ENCODE measurements at places on chromosomes 13 and 19.
A peak's percentile ranks its signal among the peaks of the same experiment; 100 is the strongest.

DNA sequence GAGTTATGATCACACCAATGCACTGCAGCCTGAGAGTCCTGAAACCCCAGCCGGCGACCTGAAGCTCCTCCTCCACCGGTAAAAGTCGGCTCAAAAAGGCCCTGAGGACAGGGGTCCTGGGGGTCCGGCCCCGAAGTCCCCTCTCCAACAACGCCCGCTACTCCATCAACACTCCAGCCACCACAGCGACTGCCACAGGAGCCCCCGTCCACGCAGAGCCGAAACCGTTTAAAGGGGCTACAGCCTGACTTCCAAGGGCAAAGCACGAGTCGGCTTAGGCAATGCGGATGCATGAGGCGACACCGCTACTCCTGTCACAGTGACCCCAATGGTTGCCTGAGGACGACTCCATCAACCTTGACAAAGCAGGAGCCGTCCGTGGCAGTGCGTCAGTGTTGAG lies 22.9 kb upstream of the ZNF420 start:
- DNase-seq = no peak

DNA sequence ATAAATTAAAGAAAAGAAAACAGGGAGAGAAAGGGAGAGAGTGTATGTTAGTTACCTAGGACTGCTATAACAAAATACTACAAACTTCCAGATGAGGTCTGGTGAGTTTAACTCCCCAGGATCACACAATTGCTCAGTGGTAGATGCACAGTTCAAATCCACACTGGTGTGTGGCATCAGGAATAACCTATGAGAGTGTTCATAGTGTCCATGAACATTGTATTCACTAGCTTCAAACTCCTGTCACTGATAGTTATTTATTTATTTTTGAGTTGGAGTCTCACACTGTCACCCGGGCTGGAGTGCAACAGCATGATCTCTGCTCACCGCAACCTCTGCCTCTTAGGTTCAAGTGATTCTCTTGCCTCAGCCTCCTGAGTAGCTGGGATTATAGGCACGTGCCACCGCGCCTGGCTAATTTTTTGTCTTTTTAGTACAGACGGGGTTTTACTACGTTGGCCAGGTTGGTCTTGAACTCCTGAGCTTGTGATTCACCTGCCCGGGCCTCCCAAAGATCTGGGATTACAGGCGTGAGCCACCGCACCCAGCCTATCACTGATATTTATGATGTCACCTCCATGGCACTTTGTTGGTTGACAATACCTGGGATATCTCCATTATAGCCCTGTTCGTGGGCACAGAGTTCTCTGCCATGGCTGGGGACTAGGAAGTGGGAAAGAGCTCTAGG lies at the start of gene NFILZ:
TSS of gene NFILZ (plus strand) at position 638 of the 688 bp plus-strand sequence. CDS start 46,133 bp downstream, outside the sequence.
- no peak for DNase-seq

DNA sequence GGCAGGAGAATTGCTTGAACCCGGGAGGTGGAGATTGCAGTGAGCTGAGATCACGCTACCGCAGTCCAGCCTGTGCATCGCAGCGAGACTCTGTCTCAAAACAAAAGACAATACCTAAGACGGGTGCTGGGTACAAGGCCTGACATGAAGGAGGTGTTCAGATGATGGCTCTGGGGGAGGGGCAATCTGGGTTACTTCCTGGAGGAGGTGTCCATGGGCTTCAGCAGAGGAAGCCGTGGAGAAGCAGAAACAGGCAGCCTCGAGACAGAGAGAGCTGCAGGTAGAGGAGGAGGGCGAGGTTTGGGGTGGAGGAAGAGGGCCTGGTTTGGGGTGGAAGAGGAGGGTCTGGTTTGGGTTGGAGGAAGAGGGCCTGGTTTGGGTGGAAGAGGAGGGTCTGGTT lies 3.6 kb downstream of the MISP start:
- no peak for DNase-seq

DNA sequence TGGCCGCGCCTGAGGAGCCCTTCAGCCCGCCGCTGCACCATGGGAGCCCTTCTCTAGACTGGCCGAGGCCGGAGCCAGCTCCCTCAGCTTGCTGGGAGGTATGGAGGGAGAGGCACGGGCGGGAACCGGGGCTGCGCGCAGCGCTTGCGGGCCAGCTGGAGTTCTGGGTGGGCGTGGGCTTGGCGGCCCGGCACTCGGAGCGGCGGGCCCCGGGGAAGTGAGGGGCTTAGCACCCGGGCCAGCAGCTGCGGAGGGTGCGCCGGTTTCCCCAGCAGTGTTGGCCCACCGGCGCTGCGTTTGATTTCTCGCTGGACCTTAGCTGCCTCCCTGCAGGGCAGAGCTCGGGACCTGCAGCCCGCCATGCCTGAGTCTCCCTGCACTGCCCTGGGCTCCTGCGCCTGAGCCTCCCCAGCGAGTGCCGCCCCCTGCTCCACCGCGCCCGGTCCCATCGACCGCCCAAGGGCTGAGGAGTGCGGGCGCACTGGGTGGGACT lies 1890.0 kb upstream of the PCDH20 start:
- DNase-seq = no peak

- DNase-seq = no peak
Observed at GRCh38 chr13:30022256-30022655, 171.8 kb upstream of the UBL3 start.

DNA sequence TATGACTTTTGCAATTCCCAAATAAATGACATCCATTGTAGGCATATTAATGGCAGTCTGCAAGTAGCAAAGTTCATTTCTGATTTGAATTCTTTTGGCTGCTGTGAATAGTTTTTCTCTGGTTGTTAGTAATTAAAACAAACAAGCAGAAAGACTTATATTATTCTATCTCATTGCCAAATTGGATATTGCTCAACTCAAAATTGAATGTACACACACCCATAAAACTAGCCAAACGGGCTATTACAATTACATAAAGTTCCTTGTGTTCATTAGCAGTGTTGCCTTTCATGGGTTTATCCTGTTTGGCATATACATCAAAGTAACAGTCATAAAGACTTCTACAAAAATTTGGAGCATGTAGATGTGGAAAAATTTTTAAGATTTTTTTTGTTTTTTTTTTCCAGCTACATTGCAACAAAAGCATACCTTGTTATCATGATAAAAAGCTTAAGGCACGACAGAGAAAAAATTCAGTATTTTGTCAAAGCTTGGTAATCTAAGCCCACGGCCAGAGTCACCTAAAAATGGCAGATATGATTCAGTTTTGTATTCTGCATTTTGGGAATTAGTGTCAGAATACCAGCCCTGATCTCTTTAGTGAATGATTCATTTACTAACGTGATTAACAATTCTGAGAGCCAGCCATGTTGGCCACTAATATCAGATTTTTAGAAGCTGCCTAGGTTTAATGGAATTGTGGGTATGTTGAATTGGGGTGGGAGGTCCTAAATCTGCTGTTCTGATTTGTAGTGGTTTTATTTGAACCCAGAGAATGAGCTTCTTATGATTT lies 108.4 kb downstream of the KLF5 start:
- no peak for DNase-seq

GRCh38 chr13:41457589-41458186 lies 338 bp downstream of the RGCC start:
- no peak for DNase-seq

- no peak for DNase-seq
Observed at GRCh38 chr13:73367886-73368285, 309.1 kb downstream of the KLF5 start.

GRCh38 chr13:100542826-100543156 lies 45.8 kb downstream of the GGACT start:
- no peak for DNase-seq

DNA sequence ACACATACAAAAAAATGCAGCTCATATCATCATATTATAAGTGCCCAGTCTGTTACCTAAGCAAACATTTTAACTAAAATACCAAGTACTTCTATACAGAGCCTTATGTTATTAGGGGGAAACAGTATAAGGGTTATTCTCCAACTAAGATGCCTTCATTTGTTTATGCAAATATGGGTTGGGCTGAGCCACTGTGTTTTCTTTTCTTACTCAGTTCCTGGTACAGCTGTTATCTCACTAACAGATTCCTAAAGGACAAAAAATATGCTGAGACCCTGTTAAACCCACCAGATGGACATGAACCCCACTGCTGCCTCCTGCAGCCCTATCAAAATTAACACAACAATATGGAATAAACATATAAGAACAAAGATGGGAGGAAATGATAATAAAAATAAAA lies 34.5 kb upstream of the SMAD9 start:
- DNase-seq = no peak

DNA sequence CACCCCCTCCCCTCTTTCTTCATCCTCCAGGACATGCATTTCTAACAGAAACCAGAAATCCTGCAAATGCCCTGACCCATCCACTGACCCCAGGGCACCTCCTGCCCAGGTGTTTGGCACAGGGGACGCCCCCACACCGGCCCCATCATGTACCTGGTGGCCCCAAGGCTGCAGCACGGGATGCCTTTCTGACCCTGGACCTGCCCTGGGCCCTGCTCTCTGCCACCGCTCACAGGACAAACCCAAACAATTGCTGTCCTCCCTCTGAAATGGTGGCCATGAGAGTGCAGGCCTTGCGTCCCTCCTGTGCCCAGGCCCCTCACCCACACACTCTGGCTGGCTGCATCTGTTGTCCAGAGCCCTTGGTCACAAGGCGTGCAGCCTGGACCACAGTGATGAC lies 12.1 kb downstream of the SCGB2B2 start:
- DNase-seq = no peak

DNA sequence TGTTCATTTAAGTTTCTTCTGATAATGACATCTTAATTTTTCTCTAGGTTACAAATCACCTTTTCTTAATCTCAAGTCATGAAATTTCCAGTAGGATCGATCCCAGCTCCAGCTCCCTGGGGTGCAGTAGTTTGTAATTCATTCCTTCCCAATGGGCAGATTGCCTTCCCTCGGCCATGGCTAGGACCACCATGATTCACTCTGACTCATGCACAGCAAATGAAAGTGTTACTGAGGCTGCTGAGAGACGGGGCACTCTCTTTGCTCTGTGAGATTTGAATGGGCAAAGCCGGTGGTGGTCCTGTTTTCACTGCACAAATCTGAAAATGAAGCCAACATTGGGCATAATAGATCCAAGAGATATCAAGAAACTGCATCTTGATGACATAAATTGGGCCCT lies 202.8 kb upstream of the IRS2 start:
- no peak for DNase-seq

DNA sequence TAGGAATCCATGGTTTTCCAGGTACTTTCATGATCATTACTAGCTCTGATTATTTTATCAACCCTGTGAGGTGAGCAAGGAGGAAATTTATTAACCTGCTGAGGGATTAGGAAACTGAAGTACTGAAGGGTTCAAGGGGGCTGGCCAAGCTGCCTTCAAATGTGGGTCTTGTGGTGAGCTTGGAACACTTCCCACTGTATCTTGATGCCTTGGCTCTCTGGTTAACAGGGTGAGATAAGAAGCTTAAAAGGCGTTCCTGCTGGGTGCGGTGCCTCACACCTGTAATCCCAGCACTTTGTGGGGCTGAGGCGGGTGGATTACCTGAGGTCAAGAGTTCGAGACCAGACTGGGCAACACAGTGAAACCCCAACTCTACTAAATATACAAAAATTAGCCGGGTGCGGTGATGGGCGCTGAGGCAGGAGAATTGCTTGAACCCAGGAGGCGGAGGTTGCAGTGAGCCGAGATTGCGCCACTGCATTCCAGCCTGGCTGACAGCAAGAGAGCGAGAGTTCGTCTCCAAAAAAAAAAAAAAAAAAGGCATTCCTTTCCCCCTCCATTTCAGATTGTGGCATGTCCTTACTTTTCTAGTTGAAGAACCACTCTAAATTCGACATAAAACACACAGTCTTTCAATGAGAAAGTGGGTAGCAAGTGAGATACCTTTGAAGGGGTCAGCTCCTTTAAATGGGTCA lies 70.2 kb downstream of the KLF2 start:
- DNase-seq = no peak

DNA sequence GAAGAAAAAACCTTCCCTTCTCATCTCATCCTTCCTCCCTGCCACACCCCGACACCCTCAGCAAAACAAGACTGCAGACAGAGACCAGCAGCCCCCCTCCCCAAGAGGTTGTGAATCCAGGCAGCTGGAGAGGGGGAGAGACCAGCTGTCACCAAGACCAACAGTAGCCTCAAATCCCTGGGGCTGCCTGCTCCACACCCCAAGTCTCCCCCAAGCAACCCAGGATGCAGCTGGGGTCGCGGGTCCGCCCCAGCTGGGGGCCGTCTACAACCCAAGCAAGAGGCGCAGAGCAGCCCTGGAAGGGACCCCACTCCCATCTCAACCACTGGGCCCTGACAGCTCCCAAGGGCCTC lies 7.1 kb downstream of the KLF16 start:
- DNase-seq = no peak

GRCh38 chr19:2327773-2328400 lies 499 bp downstream of the LSM7 start:
- DNase-seq = peak; percentile 67
